Effector CD4-positive, alpha-beta T cell (primary cell): ENCODE measurements at places on chromosomes 3 and 15.

- no peak for DNase-seq
These were observed 33.6 kb downstream of the GPR176 start for GRCh38 chr15:39886418-39886817.

DNA sequence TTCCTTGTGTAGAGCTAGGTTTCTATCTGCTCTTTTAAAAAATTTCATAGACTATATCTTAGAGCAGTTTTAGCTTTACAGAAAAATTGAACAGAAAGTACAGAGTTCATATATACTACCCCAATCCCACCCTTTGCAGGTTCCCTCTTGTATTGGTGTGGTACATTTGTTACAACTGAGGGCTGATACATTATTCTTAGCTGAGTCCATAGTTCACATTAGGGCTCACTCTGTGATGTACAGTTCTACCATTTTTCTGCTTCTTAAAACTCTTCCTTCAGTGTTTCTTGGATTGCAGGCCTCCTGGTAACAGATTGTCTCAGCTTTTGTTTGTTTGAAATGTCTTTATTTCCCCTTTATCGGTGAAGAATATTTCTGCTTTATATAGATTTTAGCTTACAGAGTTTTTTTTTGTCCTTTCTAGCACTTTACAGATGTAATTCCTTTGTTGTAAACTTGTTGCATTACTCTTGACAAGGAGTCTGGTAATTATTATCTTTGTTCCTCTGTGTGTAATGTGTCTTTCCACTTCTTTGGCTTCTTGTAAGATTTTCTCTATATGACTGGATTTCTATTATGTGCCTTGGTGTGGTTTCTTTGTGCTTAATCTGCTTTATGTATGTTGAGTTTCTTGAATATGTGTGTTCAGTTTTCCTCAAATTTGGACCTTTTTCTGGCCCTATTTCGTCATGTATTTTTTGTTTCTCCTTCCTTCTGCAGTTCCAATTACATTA is 25.3 kb downstream of the MEF2A start:
- DNase-seq: no peak

DNA sequence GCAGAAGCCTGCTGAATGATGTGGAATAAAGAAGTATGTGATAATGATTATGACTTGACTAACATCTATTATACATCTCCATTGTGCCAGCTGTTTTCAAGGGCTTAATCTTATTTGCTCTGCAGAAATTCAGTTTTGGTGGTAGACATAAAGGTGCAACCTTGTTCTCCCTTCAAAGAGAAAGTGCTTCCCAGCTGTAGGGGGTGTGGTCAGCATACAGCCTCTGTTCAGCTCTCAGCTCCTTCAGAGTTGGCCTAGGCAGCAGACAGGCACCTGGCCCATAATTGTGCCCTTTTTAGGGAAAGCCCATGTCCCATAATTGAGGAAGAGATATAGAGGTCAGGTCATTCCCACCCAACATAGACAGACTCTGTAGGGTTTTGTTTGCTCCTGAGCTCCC is 104.3 kb upstream of the EOMES start:
- DNase-seq: no peak

DNA sequence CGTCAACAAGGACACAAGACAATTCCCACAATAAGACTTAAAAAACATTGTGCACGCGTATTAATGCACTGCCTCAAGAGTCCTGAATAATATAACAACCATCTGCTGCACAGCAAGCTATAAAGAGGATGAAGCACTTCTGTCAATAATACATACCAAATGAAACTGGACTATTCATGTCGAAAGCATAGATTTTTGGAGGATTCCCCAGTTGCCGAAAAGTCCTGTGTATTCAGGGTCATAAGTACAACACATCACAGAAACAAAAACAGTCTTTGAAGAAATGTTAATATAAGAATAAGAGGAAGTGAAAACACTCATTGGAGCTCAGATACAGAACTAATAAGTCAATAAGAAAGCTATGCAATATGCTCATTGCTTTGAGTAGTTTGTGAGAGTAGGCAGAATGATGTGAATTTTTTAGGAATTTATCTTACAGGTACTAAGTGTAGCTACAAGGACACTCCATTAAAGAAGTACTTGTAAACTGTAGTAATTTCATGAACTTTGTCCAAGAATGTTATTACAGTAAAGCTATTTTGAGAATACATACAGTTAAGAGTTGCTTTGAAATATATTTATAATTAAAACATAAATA is 31.6 kb downstream of the CBLB start:
- DNase-seq: no peak

GRCh38 chr3:112004187-112004586 is 5.5 kb downstream of the TAGLN3 start:
- no peak for DNase-seq

DNA sequence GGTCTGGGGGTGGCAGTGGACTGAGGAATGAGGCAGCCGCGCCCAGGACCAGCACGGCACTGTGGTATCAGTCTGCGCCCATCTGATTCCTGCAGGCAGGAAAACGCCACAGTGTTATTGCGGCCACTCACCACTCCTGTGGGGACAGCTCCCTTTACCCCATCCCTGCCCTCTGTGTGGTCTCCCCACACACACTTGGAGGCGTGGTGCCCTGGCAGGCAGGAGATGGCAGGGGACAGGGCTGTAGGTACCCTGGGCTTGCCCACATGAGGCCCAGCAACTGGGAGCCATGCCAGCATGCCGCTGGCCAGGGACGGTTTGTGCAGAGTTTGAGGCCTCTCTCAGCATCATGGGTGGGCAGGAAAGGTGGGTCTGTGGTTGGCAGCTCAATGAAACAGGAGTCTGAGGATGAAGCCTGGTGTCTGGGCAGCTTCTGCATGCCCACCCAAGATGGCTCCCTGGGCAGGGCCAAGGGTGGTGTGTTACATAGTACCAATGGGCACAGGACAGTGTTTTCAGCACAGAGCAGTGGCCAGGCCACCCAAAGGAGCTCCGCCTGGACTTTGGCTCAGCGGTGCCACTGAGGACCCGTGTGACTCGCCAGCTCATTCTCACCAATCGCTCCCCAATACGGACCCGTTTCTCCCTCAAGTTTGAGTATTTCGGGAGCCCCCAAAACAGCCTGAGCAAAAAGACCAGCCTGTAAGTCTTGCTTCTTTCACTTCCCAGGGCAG is 27.2 kb downstream of the ACAA1 start:
- no peak for DNase-seq

- DNase-seq: no peak
These were observed 27.1 kb downstream of the DNAJC13 start for GRCh38 chr3:132444383-132444782.

- DNase-seq: no peak
These were observed 837 bp downstream of the CACNA2D3 start for GRCh38 chr3:54123003-54123775.

- no peak for DNase-seq
These were observed 23.4 kb upstream of the TNK2 start for GRCh38 chr3:195931582-195932273.

- DNase-seq: no peak
These were observed 835.9 kb upstream of the GRM7 start for GRCh38 chr3:6025032-6025431.

DNA sequence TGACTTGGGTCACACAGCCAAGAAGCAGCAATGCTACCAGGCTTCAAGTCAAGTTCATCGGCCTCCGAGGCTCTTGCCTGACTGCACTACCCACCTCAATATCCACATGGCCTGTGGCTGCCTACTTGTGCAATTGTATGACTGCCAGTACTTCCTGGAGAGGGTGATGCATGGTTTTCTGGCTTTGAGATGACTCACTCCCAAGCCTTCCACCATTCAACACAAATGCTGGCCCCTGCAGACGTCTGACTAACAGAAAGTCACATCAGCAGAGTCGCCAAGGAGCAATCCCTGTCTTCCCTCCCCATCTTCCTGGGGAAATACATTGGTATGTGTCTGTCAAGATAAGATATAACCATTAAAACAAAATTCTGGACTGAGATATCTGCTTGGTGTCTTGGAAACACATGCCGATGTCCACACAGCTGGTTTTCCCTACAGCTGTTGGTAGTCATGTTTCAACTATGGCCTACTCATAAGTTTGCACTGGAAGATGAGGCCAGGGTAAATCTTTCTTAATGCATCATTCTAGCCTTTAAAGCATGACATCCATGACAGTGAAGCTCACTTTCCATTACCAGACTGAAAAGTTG is 79.6 kb upstream of the SPATA12 start:
- no peak for DNase-seq

DNA sequence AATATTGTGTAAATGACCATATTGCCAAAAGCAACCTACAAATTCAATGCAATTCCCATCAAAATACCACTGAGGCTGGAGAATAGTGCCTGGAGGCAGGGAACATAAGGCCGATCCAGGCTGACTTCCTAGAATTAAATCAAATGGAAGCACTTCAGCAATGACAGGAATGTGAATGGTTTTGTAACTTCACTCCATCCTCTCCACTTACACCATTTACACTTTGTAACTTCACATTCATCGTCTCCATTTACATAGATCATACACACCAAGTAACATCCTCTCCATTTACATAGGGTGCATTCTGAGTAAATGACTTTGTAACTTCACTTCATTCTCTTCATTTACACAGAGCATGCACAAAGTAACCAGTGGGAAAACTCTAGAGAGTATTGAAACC is 11.6 kb downstream of the STRIT1 start:
- no peak for DNase-seq

DNA sequence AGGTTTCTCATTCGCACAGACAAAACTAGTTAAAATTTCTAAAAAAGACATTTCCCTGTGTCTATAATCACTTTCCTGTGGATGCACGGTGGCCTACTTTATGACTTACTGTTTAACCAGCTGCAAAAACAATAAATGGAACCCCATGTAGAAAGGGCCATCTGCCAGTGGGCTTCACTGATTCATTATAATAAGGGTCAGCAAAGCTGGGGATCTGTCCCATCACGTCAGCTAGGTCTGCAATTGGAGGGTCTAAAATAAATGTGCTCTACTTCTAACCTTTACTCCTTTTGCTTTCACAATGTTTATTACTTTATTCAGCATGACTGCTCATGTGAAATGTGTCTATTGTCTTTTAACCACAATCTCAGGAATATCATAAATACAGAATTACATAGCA is 43.1 kb upstream of the NMD3 start:
- DNase-seq: no peak

DNA sequence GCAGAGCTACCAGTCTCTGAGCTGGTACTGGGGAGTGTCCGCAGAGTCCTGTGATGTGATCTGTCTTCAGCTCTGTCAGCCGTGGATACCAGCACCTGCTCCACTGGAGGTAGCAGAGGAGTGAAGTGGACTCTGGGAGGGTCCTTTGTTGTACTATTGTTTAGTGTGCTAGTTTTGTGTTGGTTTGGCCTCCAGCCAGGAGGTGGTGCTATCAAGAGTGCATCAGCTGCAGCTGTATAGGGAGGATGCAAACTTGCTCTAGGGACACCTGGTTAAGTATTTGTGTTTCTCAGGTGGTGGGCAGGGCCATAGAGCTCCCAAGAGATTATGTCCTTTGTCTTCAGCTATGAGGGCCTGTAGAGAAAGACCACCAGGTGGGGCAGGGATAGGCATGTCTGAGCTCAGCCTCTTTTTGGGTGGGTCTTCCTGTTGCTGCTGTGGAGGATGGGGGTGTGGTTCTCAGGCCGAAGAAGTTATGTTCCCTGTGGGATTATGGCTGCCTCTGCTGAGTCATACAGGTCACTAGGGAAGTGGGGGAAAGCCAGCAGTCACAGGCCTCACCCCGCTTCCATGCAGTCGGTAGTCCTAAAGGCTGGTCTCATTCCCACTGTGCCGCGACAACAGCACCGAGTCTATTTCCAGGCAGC is 443.2 kb upstream of the TBL1XR1 start:
- no peak for DNase-seq

GRCh38 chr3:140467104-140467577 is 210.7 kb upstream of the TRIM42 start:
- no peak for DNase-seq

GRCh38 chr3:181699171-181699903 is 12.4 kb upstream of the SOX2 start:
- no peak for DNase-seq

DNA sequence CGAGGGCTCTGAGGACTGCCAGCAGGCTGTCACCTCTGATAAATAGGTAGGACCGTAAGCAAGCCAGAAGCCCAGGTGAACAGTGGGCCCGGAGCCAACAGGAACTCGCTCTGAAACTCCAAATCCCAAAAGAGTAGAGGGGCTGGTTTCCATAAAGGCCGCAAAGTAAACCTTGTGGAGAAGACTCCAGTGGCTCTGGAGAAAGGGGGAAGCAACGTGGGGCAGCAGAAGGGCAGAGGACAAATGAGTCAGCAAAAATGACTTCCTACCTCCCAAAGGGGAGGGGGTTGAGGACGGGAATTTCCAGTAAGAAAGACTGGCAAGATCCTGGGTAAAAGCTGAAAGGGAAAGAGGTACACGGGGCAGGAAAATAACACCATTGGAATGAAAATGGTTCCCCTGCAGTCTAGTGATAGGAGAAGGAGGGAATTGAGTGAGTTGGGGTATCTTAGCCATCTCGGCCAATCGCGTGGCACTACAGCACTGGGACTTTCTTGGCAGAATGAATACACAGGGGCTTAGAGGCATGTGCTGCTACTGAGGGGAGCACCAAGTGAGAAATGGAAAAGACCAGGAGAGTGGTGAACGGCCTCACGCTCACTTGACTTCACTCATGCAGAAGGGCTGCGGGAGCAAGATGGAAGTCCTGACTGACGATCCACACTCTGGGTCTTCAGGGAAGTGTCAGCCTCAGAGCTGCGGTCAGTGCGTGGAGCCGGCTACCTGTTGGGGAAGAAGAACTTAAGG is 33.2 kb downstream of the BMF start:
- DNase-seq: no peak

DNA sequence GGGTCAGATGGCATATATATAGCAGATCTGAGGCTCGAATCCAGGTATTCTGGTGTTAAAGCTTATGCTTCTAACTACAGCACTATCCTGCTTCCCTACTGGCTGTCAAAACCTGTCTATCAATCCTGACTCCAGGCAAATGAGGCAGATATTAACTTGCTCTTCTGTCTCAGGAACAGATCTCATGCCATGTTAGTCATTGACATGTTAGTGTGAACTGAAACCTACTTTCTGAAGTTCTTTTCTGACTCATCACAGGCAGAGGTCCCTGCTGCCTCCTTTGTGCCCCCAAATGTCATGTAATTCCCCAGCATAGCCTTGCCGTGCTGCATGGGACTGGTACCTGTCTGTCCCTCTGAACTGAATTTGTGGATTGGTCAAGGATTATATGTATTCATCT is 125.0 kb upstream of the SMAD3 start:
- no peak for DNase-seq

DNA sequence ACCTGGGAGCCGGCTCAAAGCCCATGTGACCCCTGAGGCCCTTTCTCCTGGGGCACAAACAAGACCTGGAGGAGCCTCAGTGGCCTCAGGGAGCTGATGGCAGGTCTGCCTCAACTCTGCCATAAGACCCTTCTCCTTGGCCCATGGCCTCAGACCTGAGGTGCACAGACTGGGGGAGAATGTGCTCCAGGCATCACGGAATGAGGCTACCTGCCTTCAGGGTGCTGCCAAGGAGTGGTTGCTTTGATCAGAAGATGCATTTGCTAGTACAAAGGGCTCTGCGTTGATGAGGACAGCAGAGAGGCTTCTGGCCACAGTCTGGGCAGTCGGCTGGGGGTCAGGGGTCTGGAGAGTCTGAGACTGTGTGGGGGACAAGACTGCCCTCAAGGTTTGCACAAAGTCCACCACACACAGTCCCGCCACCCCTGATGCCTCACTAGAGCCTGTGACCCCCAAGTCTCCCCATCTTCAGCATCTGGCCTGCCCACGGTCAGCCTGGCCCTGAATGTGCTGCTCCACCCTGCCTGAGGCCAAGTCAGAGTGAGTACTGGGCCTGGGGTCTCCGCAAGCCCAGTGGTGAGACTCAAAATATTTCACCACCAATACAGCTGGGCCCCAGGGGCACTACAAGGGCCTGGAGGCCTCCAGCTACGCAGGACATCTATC is 26.6 kb downstream of the ALDH1L1 start:
- DNase-seq: no peak

GRCh38 chr15:101568309-101568708 is 78.8 kb upstream of the PCSK6 start:
- no peak for DNase-seq
